ENCODE measurements at places on chromosomes 12 and 14.
A peak's percentile ranks its signal among the peaks of the same experiment; 100 is the strongest.

DNA sequence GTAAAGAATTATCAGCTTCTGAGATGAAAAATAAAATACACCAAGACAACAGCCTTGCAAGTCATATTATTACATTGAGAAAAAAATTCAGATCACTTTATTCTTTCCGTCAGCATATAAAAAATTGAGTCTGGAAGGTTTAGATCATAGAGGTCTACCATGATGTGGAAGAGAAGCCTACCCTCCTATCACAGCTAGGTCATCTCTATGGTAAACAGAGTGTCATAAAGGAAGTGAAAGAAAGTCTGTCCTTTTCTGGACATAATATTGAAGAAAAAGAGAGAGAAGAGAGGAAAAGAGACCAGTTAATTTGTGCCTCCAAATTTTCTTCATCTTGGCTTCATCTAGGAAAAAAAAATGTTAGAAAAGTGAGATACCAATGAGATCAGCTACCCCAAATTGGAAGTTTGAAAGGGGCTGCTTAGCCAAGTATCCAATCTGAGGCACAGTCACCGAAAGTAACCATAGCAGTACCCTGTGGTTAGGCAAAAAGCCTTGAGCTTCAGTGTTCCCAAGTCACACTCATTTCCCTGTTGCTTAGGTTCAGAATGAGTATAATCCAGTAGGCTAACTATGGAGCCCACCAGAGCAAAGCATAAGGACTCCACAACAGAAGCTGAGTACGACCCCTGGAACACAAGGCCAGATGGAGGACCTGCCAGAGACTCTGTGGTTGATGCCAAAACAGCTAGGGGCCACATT, 38.1 kb downstream of the DUSP6 start:
- DNase-seq = no peak

DNA sequence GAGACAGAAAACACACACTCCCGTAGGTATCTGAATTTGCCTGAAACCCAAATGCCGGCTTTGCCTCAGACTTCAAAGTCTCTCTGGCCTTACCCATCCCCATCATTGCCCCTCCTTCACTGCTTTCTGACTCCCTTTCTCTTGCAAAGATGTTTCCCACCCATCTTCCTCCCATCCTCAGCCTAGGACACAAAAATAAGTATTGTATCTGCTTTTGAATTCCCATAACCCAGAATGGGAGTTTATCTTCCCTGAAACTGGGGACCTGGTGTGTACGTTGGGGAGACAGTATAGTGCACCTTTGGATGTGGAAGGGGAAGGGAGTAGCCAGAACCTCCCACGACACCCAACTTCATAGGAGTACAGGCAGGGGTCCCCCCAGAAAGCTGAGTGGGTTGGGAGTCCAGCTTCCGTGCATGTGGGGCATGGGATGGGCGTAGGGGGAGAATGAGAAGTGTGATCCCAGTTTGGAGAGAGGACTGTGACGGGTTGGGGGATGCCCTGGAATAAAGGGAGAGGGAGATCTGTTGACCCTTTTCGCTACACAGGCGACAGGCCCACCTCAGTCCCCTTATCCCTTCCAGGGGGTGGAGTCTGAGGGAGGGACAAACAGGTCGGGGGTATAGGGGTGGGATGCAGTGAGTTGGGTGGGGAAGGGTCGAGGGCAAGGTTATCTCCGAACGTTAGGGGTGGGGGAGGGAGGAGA, 488 bp upstream of the KIF5A start:
- no peak for DNase-seq

DNA sequence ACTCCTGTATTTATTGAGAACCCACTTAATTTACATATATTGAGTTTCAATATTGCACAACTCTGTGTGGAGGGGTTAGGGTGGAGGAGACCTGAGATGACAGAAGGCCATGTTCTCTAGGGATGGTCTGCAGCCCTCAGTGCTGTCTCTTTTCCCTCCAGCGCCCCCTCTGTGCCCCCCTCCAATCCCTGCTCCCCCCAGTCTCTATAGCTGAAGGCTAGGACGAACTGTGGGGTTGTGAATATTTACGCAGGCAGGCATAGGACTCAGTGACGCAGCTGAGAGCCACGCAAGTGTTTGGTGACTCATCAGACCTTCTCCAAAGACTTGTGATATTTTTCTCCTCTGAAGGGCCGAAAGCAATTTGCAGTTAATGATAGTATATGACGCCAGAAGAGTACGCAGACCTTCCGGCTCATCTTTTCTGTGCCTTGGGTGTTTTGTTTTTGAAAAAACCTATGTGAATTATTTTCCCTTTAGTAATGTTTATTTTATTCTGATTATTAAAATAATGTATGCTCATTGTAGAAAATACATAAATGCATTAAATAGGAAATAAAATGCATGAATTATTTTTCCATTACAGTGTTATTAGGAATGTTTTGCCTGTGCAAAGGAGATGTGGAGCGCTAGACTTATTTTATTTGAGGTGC, 85.3 kb downstream of the SLC25A47 start:
- no peak for DNase-seq

GRCh38 chr14:68643673-68644072, 149.2 kb downstream of the ZFP36L1 start:
- DNase-seq = no peak

GRCh38 chr14:41404126-41404525, 202.6 kb upstream of the LRFN5 start:
- no peak for DNase-seq

GRCh38 chr14:68216079-68216478, 396.5 kb downstream of the RAD51B start:
- no peak for DNase-seq

DNA sequence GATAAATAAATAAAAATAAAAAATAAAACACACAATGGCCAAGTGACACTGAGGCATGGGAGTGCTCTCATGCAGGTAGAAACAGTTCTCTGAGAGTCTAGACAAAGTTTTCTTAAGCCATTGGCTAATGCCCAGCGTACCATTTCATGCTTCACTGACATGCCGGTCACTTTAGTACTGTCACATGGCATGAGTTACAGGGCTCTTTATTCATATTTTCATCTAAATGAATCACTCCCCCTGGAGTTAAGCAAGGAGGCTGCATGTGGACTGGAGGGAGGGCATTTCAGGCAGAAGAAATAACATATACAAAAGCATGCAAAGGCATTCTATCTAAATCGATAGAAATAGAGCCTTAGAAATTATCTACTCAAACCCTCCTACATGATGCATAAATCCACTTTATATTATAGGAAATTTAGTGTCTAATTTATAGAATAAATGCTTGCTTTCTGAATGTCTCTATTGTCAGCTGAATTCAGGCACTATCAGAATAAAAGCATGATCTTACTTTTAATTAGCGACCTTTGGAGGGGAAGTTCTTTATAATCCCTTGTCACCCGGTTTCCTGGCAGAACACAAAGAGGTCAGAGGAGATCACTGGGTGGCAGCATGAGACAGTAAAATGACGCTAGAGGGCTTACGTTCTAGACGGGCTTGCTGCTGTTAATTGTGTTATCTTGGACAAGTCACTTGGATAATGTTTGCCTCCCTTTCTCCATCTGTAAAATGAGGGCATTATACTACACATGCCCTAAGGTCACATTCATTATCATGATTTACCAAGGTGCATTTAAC, 17.5 kb downstream of the DYRK4 start:
- no peak for DNase-seq

DNA sequence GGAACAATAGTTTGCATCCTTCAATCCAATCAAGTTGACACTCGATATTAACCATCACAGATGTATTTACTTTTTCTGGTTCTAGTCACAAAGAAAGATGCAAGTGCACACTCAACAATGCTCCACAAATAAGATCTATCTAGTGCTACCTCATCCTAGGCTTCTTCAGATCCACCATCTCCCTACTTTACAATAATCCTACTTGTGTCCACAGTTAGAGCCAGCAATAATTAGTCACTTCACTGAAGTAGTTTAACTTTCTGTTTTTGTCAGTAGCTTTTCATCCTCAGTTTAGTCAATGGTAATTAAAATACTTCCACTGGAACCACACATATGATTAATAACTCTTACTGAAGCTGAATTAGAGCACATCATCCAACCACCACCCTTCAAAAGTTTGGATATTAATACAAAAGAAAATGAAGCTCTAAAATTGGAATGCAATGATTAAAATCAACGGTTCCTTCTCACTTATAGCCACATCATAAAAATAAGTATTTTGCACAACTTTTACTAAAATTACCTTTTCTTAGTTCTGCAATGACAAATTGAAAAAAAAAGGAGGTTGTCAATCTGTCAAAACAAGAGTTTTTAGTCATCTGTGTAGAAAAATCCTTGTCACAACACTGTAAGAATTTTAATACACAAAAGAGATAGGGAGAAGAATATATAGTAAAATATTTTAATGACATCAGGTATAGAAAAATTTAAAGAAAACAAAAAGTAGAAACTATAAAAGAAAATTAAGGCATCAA, 28.2 kb upstream of the SNRPF start:
- DNase-seq = no peak

GRCh38 chr14:64971943-64972791, at the start of gene RAB15:
TSS of gene RAB15 (minus strand) at chr14:64972336. CDS start at chr14:64972076, 260 bp downstream.
- DNase-seq = peak; percentile 33

GRCh38 chr14:64465191-64465822, at the start of gene AKAP5:
TSS of gene AKAP5 (plus strand) at chr14:64465499. CDS start at chr14:64468395, 2,896 bp downstream.
- DNase-seq = peak; percentile 61

GRCh38 chr12:47084172-47084571, 4.4 kb upstream of the AMIGO2 start:
- no peak for DNase-seq

DNA sequence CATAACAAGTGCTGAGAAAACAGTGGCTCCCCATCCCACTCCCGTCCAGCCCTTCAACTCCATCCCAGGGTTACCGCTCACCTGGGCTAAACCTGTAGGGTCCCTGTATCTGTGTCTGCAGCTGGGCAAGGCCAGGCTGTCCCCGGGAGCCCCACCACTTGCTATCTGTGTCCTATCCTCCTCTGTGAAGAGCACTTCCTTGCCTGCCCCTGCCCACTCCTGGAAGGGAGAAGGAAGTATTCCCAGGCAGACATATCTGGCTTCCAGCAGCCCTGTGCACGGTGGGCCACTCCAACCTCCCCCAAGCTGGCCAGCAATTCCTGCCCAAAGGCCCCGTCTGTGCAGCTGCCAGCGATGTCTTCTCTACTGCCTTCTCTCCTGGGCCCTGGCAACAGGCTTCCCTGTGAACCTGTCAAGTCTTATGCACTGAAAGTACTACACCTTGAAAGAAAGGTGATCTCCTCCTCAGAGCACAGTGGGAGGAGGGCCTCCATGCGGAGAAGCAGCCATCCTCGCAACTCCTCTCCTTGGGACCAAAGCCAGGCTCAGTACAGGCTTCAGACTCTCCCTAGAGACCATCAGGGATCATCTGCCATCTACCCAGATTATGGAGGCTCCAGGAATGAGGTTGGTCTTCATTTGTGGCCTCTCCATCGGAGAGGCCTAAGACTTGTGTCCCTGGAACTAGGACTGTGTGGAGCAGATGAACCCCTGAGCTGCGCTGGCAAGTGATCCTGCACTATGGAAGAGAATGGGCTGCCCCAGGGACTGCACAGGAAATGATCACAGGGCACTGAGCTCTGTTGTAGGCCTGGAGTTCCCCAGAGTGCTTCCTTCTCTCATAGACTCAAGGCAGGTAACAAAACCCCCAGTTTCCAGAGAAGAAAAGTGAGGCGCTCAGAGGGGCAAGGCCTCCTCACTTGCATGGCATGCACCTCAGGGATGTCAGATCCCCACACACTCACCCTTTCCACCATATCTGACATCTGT, 663.6 kb downstream of the BCL11B start:
- DNase-seq = no peak

DNA sequence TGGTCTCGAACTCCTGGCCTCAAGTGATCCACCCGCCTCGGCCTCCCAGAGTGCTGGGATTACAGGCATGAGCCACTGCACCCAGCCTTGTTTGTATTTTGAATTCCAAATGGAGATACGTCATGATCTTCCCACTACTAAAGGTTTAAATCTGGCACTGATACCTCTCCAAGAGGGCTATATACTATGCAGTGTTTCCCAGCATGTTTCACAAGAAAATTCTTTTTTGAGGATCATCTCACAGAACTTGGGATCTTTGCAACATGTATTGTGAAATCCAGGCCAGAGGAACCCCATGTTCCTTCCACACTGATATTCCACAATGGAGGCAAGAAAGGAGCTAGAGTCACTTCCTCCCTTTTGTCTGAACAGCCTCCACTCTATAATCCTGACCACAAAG, 112.7 kb downstream of the NT5DC3 start:
- no peak for DNase-seq

GRCh38 chr12:16454481-16454880, 107.0 kb downstream of the MGST1 start:
- DNase-seq = no peak

- DNase-seq = no peak
Measured at GRCh38 chr12:3532931-3533702, 42.1 kb downstream of the PRMT8 start.

DNA sequence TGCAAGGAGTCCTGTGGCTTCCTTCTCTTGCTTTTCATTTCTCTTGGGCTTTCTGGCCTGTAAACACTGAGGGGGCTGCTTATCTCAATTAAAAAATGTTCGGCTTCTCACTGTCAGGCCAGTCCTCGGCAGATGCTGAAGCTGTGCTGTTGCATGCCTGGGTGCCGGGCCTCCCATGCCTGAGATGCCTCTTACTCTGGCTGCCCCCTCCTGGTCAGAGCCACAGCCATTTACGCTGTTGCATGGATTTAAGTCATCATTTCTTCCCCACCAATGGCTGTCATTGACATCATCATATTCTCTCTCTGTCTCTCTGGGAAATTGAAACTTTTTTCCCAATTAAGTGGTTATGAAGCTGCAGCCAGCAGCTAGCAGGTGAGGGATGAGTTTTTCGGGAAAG, 53.7 kb downstream of the FOXN4 start:
- no peak for DNase-seq

- DNase-seq = no peak
Measured at GRCh38 chr12:109656743-109657142, 56.9 kb upstream of the FAM222A start.

- DNase-seq = no peak
Measured at GRCh38 chr12:94841177-94841576, 162.3 kb downstream of the NDUFA12 start.
